Bronchial smooth muscle cell (primary cell): ENCODE measurements at places on chromosomes 1 and 21. TPM values are rescaled to one million over a fixed set of nuclear protein-coding genes. Genes with fewer than 3 reads are reported as not detected.

The S100A12 gene
- total RNA-seq, result not detected in 2 replicates

The CD84 gene
- not detected in 2 replicates for total RNA-seq

The KRTAP8-1 gene
- total RNA-seq, result not detected in 2 replicates

The GNG12 gene
- 73.2 and 128 TPM in 2 replicates for total RNA-seq

The PGLYRP4 gene
- not detected in 2 replicates for total RNA-seq

The CHML gene
- 2.5 and 4.1 TPM in 2 replicates for total RNA-seq

The PCP4L1 gene
- total RNA-seq, result not detected in 2 replicates

The TATDN3 gene
- 15.4 and 19.7 TPM in 2 replicates for total RNA-seq

The SMIM12 gene
- 13.7 and 15.4 TPM in 2 replicates for total RNA-seq

The SMPDL3B gene
- not detected in 2 replicates for total RNA-seq

The TSACC gene
- total RNA-seq, result not detected in 2 replicates

The UBE2G2 gene
- 41.8 and 55.8 TPM in 2 replicates for total RNA-seq

The KRTAP19-1 gene
- not detected in 2 replicates for total RNA-seq

The LAMB3 gene
- 27.0 and 32.5 TPM in 2 replicates for total RNA-seq

The FCRL6 gene
- total RNA-seq, result not detected in 2 replicates

The CRP gene
- total RNA-seq, result not detected in 2 replicates

The SAMD13 gene
- 0.94 and 1.1 TPM in 2 replicates for total RNA-seq

The SLC37A1 gene
- 1.9 and 2.8 TPM in 2 replicates for total RNA-seq

The PROK1 gene
- total RNA-seq, result not detected in 2 replicates

The COL16A1 gene
- 85.6 and 115 TPM in 2 replicates for total RNA-seq

The RGS1 gene
- not detected in 2 replicates for total RNA-seq

The PCSK9 gene
- total RNA-seq, result 0.94 and 1.1 TPM in 2 replicates

The IFNGR2 gene
- 38.6 and 52.2 TPM in 2 replicates for total RNA-seq

The SPRR2A gene
- total RNA-seq, result not detected in 2 replicates

The EGLN1 gene
- 30.3 and 36.3 TPM in 2 replicates for total RNA-seq

The LRRN2 gene
- total RNA-seq, result 0.34 TPM in 1 of 2 replicates, not detected in the other

The RLF gene
- total RNA-seq, result 18.5 and 19.4 TPM in 2 replicates

The KCND3 gene
- total RNA-seq, result under 0.01 TPM in 2 replicates

The EFNA3 gene
- total RNA-seq, result 0.79 and 1.1 TPM in 2 replicates

The KRTAP12-2 gene
- total RNA-seq, result not detected in 2 replicates

The CR1L gene
- total RNA-seq, result not detected in 2 replicates

The PDC gene
- not detected in 2 replicates for total RNA-seq

The TNFRSF1B gene
- total RNA-seq, result 3.3 and 9.2 TPM in 2 replicates

The FMO1 gene
- 0.16 TPM in 1 of 2 replicates, not detected in the other for total RNA-seq

The AMY1C gene
- total RNA-seq, result not detected in 2 replicates
